ENCODE measurements at places on chromosomes 5 and 9. TPM values are rescaled to one million over a fixed set of nuclear protein-coding genes. Genes with fewer than 3 reads are reported as not detected.

The MED10 gene
- total RNA-seq = 13.2 TPM

The CEP72 gene
- 9.4 TPM for total RNA-seq

DNA sequence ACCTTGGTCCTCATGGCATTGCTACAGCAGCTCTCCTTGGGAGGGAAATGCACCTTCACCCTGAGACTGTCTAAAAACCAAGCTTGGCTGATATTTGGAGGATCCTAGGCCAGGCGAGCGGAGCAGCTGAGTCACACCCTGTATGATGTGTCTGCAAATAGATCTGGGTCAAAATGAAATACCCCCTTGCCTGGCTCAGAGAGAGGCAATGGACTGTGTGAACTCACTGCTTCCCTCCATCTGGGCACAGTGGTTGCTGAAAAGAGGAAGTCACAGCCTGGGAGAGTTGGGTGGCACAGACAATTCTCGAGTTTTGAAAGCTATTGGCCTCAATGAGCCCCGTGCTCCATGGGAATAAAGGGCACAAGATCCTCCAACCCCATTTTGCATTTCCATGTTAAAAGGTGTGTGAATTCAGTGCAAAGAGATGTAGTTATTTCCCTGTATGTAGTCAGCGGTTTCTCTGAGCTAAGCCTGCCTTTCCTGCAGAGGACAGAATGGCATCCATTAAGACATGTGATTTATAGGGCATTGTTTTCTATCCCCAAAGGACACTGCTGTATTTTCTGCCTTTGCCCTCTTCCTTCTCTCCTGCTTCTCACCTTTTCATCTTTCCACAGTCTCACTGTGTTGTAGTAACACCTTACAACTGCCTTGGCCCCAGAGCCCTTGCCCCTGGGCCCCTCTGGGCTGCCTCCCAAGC is 177.2 kb downstream of the GADD45G start:
- no peaks in the 10 kb centered on the region for H3K4me1 ChIP-seq
- no peak overlapping the region for H3K4me3 ChIP-seq
- no peaks in the 10 kb centered on the region for H3K36me3 ChIP-seq
- no peak for DNase-seq

GRCh38 chr9:16575142-16575985 is 295.1 kb downstream of the BNC2 start:
- no peak overlapping the region for H3K4me3 ChIP-seq
- no peaks in the 10 kb centered on the region for H3K36me3 ChIP-seq
- H3K4me1 ChIP-seq = no peaks in the 10 kb centered on the region
- no peak for DNase-seq
- no peak overlapping the region for H3K27ac ChIP-seq

DNA sequence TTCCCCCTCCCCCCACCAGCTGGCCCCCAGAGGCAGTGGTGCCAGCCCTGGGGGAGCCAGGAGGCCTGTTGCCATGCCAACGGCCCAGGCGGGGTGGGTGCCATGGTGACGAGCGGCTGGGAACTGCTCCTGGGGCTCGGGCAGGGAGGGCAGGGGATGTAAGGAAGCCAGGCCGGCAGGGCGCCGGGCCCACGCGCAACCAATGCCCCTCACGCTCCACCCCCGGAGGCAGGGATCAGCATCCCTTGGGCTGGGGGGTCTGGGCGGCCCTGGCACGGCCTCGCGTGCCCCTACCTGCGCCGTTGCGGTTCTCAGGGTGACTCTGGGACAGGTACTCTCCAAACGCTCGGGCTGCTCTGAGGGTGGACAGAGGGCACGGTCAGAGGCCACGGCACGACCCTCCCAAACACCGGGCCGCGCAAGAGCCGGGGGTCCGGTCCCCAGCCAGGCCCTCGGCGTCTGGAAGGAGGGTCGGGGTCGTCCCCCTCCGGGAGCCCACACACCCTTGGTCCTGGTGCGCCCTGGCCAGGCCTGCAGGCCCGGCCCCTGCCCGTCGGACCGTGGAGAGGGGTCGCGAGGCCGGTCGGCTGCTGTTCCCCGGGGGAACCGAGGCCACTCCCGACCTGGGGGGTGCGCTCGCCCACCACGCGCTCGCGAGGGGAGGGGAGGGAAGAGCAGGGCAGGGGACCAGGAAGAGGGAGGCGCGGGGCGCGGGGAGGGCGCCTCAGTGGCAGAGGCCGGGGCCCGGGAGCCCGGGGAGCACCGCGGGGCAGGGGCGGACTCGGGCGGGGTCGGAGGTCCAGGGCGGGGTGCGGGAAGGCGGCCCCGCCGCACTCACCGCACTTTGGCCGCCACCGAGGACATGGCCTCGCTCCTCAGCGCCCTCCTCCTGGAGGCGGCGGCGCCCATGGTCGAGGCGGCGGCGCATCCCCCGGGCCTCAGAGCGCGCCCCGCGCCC is 661 bp downstream of the NSMF start:
- no peaks in the 10 kb centered on the region for H3K27me3 ChIP-seq
- no peak for DNase-seq
- peaks cover 4% of the 10 kb centered on the region for H3K36me3 ChIP-seq
- peak overlapping the region; percentile 99 for H3K27ac ChIP-seq
- H3K4me3 ChIP-seq = peak overlapping the region; percentile 95

DNA sequence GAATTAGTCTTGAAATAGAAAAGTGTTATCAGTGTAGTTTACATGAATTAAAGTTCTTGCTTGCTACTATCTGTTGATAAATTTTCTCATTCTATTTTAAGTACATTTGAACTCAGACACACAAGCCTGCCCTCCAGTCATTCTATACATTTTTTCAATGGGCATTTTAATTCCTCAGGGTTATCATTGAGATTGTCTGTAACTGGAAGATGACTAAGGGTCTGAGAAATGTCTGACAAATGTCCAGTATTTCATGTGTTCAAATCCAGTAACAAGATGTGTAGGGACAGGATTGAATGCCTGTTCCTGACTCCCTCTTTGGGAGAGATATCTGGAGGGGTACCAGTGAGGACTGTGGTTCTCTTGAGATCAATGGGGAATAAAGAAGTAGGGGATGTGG is 223.9 kb upstream of the ADAMTSL1 start:
- no peaks in the 10 kb centered on the region for H3K36me3 ChIP-seq
- H3K27ac ChIP-seq = no peak overlapping the region
- H3K4me3 ChIP-seq = no peak overlapping the region
- no peak for DNase-seq

- H3K4me3 ChIP-seq = no peak overlapping the region
- no peak overlapping the region for H3K27ac ChIP-seq
- H3K36me3 ChIP-seq = no peaks in the 10 kb centered on the region
- H3K4me1 ChIP-seq = no peaks in the 10 kb centered on the region
These were observed 19.7 kb upstream of the ANKHD1 start for GRCh38 chr5:140381972-140382371.

GRCh38 chr5:110040178-110040577 is 350.5 kb downstream of the MAN2A1 start:
- no peaks in the 10 kb centered on the region for H3K27me3 ChIP-seq
- DNase-seq = peak; percentile 18
- no peaks in the 10 kb centered on the region for H3K4me1 ChIP-seq
- H3K27ac ChIP-seq = no peak overlapping the region
- H3K4me3 ChIP-seq = no peak overlapping the region
- H3K36me3 ChIP-seq = no peaks in the 10 kb centered on the region

GRCh38 chr9:116420993-116421538 is 266.0 kb upstream of the TRIM32 start:
- H3K4me1 ChIP-seq = 0 out of 2 replicates have a peak, but pooled peaks cover 7% of the 10 kb centered on the region
- H3K36me3 ChIP-seq = no peaks in the 10 kb centered on the region
- no peak overlapping the region for H3K4me3 ChIP-seq
- no peak for DNase-seq
- no peaks in the 10 kb centered on the region for H3K27me3 ChIP-seq

The PCDHGA4 gene
- 0.58 TPM for total RNA-seq

DNA sequence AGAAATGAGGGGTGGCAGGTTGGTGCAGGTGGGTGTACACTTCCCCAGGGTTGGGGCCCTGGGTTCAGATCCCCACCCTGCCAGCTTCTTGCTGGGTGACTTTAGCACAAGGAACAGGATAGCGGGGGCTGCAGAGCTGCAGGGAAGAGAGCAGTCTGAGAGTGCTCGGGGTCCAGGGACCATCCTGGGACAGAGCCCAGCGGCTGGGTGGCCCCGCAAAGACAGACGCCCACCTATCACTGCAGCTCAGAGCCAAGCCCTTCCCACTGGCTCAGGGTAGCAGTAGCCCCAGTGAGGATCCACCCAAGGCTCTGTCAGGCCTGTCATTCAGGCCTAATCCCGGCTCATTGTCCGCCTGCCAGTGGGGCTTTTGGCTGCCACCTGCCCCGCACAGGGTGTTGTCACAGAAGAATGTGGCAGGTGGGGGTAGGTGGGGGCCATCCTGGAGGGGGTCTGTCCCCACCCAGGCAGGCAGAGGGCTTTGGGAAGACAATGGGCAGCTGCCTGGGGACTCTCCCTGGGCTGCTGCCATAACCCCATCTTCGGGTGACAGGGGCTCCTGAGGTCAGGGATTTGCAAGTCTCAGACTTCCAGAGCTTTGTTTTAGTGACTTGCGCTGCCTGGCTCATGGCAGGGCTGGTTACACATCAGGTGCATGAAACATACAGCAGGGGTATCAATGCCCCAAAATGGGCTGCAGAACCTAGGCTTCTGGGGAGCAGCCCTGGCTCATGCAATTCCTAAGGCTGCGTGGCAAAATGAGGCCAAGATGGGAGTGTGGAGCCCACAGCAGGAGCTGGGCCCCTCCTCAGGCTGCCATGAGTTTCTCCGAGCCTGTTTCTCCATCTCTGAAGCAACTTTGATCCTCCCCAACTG is 52.1 kb downstream of the BARX1 start:
- no peak overlapping the region for H3K27ac ChIP-seq
- no peaks in the 10 kb centered on the region for H3K36me3 ChIP-seq
- no peak overlapping the region for H3K4me3 ChIP-seq
- DNase-seq = no peak

- no peaks in the 10 kb centered on the region for H3K27me3 ChIP-seq
- H3K27ac ChIP-seq = no peak overlapping the region
- H3K36me3 ChIP-seq = no peaks in the 10 kb centered on the region
These were observed 154.7 kb upstream of the RUSC2 start for GRCh38 chr9:35335164-35335563.

The LIX1 gene
- not detected for total RNA-seq

The ANGPTL2 gene
- 0.35 TPM for total RNA-seq

- no peaks in the 10 kb centered on the region for H3K27me3 ChIP-seq
- peak; percentile 86 for DNase-seq
- no peak overlapping the region for H3K27ac ChIP-seq
- no peak overlapping the region for H3K4me3 ChIP-seq
These were observed 36.5 kb downstream of the PALM2AKAP2 start for GRCh38 chr9:109816490-109816889.

DNA sequence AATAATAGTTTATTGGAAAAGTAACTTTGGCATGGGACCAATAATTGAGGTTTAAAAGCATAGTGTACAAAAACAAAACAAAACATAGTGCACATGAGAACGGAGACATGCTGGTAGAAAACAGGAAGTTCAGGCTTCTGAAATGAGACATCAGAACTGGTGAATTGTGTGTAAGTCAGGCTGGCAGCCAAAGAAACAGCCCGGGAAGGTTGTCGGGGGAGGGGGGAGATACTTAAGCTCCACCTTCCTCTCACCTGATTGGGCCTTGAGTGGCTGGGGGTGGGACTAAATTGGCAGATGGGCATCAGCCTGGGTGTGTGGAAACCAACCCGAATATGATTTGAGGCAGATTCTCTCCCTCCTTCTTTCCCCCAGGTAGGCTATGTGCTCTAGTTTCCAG is 256.3 kb downstream of the SMARCA2 start:
- H3K36me3 ChIP-seq = no peaks in the 10 kb centered on the region
- no peak overlapping the region for H3K27ac ChIP-seq
- no peaks in the 10 kb centered on the region for H3K4me1 ChIP-seq

The NCS1 gene
- total RNA-seq = 6.9 TPM

DNA sequence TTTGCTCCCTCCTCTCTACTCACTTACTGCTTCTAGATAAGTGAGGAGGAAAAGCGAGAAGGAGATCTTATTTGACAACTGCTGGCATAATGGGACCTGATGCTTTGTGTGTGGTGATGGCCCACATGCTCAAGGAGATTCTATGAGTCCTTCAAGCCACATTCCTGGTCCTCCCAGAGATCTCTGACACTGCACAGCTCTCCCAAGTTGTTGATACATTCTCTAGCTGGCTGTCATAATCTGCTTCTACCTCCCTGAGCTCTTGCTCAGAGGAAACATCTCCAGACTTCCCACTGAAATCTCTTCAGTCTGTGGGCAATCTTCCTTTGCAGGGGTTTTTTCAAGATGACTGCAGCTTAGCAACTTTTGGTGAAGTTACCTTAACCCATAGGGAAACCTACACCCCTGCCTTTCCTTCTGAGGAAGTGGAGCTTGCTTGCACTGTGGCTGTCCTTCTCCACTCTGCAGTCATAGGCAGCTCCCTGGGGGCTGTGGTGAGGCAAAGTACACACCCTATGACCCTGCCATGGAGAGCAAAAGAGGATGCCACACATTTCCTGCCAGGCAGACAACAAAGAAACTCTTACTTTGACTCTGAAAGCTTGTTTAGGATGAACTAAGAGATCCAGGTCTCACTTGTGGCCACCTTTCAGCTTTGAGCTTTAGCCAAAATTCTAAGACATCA is 163.8 kb downstream of the TMEM38B start:
- no peaks in the 10 kb centered on the region for H3K36me3 ChIP-seq
- no peak overlapping the region for H3K4me3 ChIP-seq
- H3K27me3 ChIP-seq = no peaks in the 10 kb centered on the region

GRCh38 chr5:178441486-178442270 is 148.5 kb downstream of the COL23A1 start:
- H3K27ac ChIP-seq = no peak overlapping the region
- peaks cover 1% of the 10 kb centered on the region for H3K27me3 ChIP-seq
- H3K4me1 ChIP-seq = no peaks in the 10 kb centered on the region

The TIGD6 gene
- total RNA-seq = 2.1 TPM

The NR6A1 gene
- total RNA-seq = 31.5 TPM

GRCh38 chr5:58366461-58366860 is 93.4 kb downstream of the PLK2 start:
- DNase-seq = no peak
- no peaks in the 10 kb centered on the region for H3K4me1 ChIP-seq
- H3K36me3 ChIP-seq = no peaks in the 10 kb centered on the region
- no peaks in the 10 kb centered on the region for H3K27me3 ChIP-seq
- no peak overlapping the region for H3K27ac ChIP-seq

GRCh38 chr5:57566914-57567313 is 84.3 kb upstream of the ACTBL2 start:
- no peaks in the 10 kb centered on the region for H3K36me3 ChIP-seq
- H3K27me3 ChIP-seq = no peaks in the 10 kb centered on the region
- H3K4me3 ChIP-seq = no peak overlapping the region
- no peaks in the 10 kb centered on the region for H3K4me1 ChIP-seq
- no peak overlapping the region for H3K27ac ChIP-seq
- DNase-seq = no peak

The F2RL2 gene
- not detected for total RNA-seq

DNA sequence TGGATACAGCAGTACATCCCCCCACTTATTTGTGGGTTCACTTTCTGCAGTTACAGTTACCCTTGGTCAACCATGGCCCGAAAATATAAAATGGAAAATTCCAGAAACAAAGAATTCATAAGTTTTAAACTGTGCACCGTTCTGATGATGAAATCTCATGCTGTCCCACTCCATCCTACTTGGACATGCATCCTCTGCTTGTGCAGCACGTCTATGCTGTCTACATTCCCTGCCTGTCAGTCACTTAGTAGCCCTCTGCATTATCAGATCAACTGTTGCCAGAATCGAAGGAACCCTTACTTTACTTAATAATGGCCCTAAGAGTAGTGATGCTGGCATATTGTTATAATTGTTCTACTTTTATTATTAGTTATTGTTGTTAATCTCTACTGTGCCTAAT is 14.6 kb downstream of the MARCHF3 start:
- H3K4me1 ChIP-seq = no peaks in the 10 kb centered on the region
- H3K27me3 ChIP-seq = no peaks in the 10 kb centered on the region
- no peak overlapping the region for H3K27ac ChIP-seq
- H3K4me3 ChIP-seq = no peak overlapping the region
- H3K36me3 ChIP-seq = no peaks in the 10 kb centered on the region

- H3K27ac ChIP-seq = no peak overlapping the region
- no peaks in the 10 kb centered on the region for H3K27me3 ChIP-seq
- DNase-seq = no peak
- peaks cover 6% of the 10 kb centered on the region for H3K36me3 ChIP-seq
- H3K4me1 ChIP-seq = no peaks in the 10 kb centered on the region
These were observed 47.0 kb downstream of the LRSAM1 start for GRCh38 chr9:127498298-127498697.

Measured in HepG2 (cell line).